Posterior vena cava (tissue), 2 donors: ENCODE measurements at places on chromosomes 3 and 15. TPM values are rescaled to one million over a fixed set of nuclear protein-coding genes. Genes with fewer than 3 reads are reported as not detected.

The PLOD2 gene
- total RNA-seq, result 64.1 TPM

The DLL4 gene
- 7.4 TPM for total RNA-seq

The TTBK2 gene
- total RNA-seq, result 25.2 TPM

The CAV3 gene
- total RNA-seq, result not detected

The JMJD7 gene
- total RNA-seq, result 13.8 TPM

The STRIT1 gene
- total RNA-seq, result not detected
